ENCODE measurements at places on chromosomes 7 and 10. TPM values are rescaled to one million over a fixed set of nuclear protein-coding genes. Genes with fewer than 3 reads are reported as not detected.

The MAGI2 gene
- 0.46 TPM for total RNA-seq

The TAC1 gene
- not detected for total RNA-seq

The AKR1B15 gene
- total RNA-seq, result 32.0 TPM

The SPDYE1 gene
- not detected for total RNA-seq

The CDK1 gene
- total RNA-seq, result 86.2 TPM

The GLRX3 gene
- 217 TPM for total RNA-seq

The TMEM236 gene
- 0.07 TPM for total RNA-seq

The GBX1 gene
- not detected for total RNA-seq

The ZNF394 gene
- 17.5 TPM for total RNA-seq
